ENCODE measurements at places on chromosomes 7 and 10.

- no peak for DNase-seq
Measured at GRCh38 chr7:134731616-134732015, 47.8 kb upstream of the CALD1 start.

GRCh38 chr7:55438085-55438756 is 73.1 kb downstream of the LANCL2 start:
- no peak for DNase-seq

- peak; percentile 84 for DNase-seq
Measured at GRCh38 chr10:78805176-78805575, 263.6 kb upstream of the ZMIZ1 start.

DNA sequence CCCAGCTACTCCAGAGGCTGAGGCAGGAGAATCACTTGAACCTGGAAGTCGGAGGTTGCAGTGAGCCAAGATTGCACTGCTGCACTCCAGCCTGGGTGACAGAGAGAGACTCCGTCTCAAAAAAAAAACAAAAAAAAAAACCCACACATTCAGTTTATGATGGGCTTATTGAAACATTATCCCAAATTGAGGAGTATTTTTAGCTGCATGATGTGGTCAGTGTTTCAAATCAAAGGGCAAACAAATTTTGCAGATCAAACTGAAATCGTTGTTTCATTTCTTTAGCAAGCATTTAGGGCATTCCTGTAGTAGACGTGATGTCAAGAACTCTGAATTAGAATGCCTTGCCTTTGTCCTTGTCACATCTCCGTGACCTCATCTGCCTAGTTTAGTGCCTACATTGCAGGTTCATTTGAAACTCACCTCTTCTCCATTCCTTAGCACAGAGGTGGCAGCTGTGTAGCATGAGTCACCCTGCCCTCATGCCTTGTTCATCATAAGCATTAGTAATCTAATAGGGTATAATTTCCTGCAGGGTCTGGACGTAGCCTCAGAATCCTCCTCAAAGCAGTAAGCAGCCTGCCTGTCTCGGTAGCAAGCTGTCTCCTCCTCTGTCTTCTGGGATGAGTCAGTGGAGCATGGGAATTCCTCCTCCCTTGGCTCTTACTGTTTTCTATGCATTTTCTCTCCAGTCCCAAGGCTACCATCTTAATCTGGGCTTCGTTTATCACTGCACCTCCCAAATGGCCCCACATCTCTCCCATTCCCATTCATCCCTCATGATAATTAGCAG is 73.8 kb downstream of the CUL1 start:
- DNase-seq: no peak

DNA sequence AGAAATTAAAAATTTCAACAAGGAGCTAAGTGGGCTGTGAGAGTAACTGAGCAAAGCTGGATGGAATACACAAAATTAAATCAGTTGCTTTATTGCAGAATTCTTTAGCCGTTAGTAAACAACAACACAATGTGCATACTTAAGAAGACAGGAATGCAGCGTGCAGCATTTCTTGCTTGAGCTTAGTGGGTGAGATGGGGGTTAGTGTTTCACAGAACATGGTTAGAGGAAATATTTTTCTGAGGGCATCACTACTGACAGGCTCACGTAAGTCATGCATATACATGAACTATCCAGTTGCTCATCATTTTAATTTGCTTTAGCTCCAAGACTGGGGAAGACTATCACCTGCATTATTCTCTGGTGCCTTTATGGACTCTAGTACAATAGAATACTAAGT is 80.8 kb downstream of the CD36 start:
- no peak for DNase-seq

- DNase-seq: peak; percentile 75
Measured at GRCh38 chr7:17939606-17940301, 540 bp downstream of the SNX13 start.

DNA sequence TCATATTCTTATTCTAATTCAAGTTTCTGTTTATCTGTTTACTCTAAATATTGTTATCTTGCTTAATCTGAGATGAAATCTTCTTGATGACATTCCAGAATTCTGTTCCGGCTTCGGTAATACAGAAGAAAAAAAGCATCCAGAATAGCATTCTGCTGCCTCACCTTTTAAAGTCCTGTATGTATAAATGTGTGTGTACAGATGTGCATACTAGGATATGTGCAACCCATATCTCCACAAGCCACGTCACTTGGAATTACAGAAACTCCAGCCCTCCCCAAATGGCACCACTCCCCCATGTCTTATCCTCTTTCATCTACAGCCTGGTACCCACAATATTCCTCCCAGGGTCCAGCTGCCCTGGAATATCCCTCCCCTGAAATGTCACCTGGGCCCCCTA is 27.9 kb upstream of the USP6NL start:
- DNase-seq: no peak

GRCh38 chr7:11727864-11728263 is 104.1 kb downstream of the THSD7A start:
- no peak for DNase-seq

GRCh38 chr10:101843032-101844021 is at the start of gene KCNIP2:
TSS of gene KCNIP2 (minus strand) at chr10:101843800. CDS start at chr10:101843568, 232 bp downstream.
- DNase-seq: no peak

GRCh38 chr7:94763268-94763667 is 107.3 kb upstream of the SGCE start:
- no peak for DNase-seq

DNA sequence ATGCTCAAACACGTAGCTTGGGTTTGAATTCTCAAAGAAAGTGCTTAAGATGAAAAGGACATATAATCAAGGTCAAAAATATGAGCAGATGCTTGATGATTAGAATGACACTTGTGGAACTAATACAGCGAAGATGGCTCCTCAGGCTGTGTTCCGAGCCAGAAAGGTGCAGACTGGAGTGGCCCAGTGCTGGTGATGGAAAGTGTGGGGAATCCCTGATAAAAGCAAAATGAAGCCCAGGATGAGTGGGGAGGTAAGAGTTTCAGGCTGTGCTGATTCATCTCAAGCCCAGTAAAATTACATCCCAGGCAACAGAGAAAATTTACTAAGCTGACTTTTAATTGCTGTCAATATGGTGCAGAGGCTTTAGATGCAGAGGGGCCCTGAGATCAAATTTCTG is 77.8 kb upstream of the IKZF1 start:
- no peak for DNase-seq

GRCh38 chr10:105925045-105925785 is 1239.3 kb downstream of the SORCS1 start:
- DNase-seq: no peak

- no peak for DNase-seq
Measured at GRCh38 chr7:16554518-16555236, 28.1 kb downstream of the LRRC72 start.

DNA sequence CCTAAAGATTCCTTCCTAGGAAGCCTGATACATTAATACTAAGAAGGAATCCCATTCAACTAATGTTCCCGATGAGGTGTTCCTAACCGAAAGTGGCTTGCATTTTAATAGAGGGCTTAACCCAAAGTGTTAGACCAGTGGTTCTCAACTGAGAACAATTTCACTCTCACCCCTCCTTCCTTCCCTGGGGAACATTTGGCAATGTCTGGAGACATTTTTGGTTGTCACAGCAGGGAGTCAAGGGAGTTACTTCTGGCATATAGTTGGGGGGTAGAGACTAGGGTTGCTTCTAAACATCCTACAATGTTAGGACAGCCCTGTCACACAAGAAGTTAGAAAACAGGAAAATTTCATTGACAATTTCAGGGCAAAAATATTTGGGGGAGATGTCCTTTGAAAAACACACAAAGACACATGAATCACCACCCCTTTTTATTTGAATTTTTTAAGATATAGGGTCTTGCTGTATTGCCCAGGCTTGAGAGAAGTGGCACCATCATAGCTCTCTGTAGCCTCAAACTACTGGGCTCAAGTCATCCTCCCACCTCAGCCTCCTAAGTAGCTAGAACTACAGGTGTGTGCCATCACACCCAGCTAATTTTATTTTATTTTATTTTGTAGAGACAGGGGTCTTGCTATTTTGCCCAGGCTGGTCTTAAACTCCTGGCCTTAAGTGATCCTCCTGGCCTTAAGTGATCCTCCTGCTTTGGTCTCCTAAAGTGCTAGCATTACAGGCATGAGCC is 50.7 kb downstream of the WNT2 start:
- no peak for DNase-seq

GRCh38 chr10:131686781-131687420 is 213.9 kb upstream of the PPP2R2D start:
- no peak for DNase-seq

- no peak for DNase-seq
Measured at GRCh38 chr7:27516421-27516820, 146.3 kb downstream of the HIBADH start.

GRCh38 chr7:82443547-82444219 is at the start of gene CACNA2D1:
TSS of gene CACNA2D1 (minus strand) at chr7:82443777.
- DNase-seq: peak; percentile 85

GRCh38 chr7:74657692-74658177 is at the start of gene GTF2I:
TSS of gene GTF2I (plus strand) at chr7:74657718. CDS start at chr7:74689129, 31,411 bp downstream.
- peak; percentile 71 for DNase-seq

GRCh38 chr7:156014808-156015207 is 202.5 kb upstream of the SHH start:
- DNase-seq: no peak

GRCh38 chr7:132655131-132655727 is 79.0 kb upstream of the PLXNA4 start:
- DNase-seq: peak; percentile 76

GRCh38 chr7:37037286-37037685 is 313.0 kb upstream of the AOAH start:
- DNase-seq: no peak

DNA sequence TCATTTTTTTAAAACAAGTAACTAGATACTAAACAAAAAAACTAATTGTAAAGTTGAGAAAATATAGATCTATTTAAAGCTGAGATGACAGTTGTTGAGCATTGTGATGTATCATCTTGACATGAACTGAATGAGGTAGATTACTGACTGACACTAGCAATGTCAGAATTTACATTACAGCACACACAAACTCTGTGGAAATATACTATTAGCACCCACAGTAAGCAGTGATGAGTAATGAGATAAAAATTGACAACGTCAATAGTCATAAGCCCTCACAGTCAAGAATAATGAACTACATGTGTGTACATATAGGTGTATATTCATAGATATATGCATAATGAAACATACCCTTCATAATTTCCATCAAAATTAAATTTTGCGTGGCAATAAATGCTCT is 368.4 kb downstream of the TFEC start:
- no peak for DNase-seq

- no peak for DNase-seq
Measured at GRCh38 chr7:226281-226895, 34.0 kb downstream of the FAM20C start.

- no peak for DNase-seq
Measured at GRCh38 chr10:86106616-86107015, 260.0 kb downstream of the GRID1 start.

GRCh38 chr10:119817991-119818888 is 54.4 kb downstream of the MCMBP start:
- DNase-seq: peak; percentile 81

- no peak for DNase-seq
Measured at GRCh38 chr7:34373940-34374339, 284.1 kb upstream of the NPSR1 start.

DNA sequence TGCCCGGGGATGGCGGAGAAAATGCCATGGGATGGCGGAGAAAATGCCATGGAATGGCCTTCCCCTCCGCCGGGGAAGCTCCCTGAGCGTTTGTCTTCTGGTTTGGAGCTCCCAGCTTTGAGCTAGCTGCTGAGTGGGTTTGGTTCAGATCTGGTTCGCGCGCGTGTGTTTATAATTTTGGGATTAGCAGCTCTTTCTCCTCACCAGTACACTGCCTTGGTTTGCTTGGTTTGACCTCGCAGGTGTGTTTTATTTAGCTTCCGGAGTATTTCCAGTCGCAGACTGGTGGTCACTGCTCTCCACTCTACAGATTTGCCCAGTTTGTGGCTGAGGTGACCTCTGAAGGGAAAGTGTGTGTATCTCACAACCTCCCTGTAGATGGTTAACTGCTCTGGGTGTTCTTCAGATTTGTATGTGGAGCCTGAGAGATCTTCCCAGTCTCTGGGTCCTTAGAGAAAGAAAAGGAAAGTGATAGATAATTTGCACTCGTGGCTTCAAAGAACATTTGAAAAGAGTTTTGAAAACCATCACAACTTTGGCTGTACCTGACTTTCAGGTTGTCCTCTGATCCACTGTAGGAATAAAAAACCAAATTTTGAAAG is 597 bp downstream of the ZNF277 start:
- DNase-seq: no peak

GRCh38 chr7:130741331-130741995 is 7.5 kb upstream of the KLF14 start:
- no peak for DNase-seq

- DNase-seq: no peak
Measured at GRCh38 chr7:91107460-91107859, 156.8 kb upstream of the FZD1 start.

All from tibial artery (tissue), 4 donors.